ENCODE measurements at places on chromosomes 16 and 17.

GRCh38 chr17:27498615-27499309, 42.5 kb downstream of the KSR1 start:
- no peak for DNase-seq

DNA sequence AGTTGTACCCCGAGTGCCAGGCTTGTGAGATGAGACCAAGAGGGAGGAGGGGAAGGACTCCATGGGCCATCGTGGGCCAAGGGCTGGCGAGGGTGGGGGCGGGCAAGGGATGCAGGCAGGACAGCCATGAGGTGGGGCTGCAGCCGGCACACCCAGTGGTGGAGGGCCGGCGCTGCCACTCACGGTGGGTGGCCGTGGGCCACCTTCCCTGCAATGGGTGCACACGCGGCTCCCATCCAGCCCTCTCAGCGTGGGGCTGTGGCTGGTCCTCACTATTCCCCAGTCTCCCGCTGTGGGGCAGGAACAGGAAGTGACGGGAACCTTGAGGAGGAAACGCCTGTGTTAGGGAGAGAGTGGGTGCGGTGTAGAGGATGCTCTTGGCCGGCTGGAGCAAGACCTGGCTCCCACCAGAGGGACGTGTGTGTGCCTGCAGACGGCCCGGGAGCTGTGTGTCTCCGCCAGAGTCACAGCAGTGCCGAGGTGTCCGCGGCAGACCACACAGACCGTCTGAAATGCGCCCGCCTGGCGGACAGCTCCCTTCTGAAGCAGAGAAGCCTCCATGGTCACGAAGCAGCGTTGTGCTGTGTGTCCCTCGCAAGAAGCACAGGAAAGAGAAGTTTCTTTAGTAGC, 23.6 kb downstream of the CIBAR2 start:
- no peak for DNase-seq

- DNase-seq: no peak
Observed at GRCh38 chr17:5365831-5366230, 53.6 kb downstream of the NUP88 start.

DNA sequence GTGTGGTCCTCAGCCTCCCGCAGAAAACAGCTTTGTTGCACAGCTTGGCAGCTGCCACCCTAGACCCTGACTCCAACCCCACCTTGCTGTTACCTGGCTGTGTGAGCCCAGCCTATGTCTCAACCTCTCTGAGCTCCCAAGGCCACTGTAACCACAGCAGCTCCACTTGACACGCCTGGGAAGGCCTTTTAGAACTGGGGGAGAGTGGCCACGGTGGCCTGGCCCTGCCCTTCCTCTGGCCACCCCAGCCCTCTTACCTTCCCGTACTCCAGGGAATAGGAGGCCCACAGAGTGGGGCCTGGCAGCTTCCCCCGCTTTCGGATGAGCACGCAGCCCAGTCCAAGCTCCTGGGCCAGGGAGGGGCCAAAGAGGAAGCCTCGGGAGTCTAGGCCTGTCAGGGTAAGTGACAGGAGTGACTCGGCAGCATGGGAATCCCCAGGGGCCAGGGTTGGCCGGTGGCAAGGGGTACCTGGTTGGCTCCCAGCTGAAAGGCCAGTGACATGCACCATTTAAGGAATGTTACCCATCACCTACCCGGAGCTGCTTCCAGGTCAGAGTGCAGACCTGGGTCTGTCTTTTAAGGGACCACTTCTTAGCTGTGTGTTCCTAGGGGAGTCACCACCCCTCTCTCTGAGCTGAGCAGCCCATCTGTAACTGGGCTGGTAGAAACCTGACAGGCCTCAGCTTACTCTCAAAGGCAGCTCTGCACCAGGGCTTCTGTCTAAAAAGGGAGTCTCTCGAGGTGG, 1.4 kb downstream of the APRT start:
- DNase-seq: no peak

- DNase-seq: no peak
Observed at GRCh38 chr16:57484515-57485005, 1.7 kb downstream of the DOK4 start.

DNA sequence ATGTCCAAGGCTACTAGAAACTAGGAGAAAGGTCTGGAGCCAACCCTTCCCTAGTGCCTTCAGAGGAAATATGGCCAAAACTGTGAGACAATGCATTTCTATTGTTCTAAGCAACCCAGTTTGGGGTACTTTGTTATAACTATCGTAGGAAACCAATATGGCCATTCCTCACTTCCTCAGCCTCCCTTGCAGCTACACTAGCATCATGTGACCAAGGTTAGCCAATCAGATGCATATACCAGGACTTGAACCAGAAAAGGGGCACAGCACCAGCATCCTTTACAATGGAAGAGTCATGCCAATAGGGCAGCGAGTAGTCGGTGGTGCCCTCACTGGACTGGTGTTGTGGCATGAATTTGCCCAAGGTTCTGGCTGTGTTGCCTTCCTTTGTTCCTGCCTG, 464.0 kb downstream of the TMEM114 start:
- no peak for DNase-seq

DNA sequence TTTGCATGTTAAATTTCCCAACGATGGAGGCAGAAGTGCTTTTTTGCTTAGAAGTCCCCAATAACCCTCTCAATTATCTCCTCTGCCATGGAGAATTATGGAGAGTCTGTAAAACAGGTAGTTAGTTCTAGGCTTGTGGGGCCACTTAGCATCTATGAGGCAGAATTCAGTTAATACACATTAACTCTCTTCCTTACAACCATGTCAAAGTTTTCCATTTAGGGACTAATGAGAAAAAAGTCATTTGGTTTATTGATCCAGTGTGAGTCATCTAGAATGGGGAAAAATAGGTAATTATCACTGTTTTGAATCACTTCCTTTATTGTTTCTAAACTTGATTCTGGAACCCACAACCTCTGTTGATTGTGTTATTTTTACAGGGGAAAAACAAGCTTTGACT, 229.1 kb upstream of the COX10 start:
- DNase-seq: no peak

GRCh38 chr17:81274471-81274855, 20.6 kb downstream of the SLC38A10 start:
- DNase-seq: no peak

GRCh38 chr16:85057212-85057889, 29.8 kb downstream of the KIAA0513 start:
- DNase-seq: no peak
